ENCODE measurements at places on chromosomes 5 and 9.
A peak's percentile ranks its signal among the peaks of the same experiment; 100 is the strongest.

DNA sequence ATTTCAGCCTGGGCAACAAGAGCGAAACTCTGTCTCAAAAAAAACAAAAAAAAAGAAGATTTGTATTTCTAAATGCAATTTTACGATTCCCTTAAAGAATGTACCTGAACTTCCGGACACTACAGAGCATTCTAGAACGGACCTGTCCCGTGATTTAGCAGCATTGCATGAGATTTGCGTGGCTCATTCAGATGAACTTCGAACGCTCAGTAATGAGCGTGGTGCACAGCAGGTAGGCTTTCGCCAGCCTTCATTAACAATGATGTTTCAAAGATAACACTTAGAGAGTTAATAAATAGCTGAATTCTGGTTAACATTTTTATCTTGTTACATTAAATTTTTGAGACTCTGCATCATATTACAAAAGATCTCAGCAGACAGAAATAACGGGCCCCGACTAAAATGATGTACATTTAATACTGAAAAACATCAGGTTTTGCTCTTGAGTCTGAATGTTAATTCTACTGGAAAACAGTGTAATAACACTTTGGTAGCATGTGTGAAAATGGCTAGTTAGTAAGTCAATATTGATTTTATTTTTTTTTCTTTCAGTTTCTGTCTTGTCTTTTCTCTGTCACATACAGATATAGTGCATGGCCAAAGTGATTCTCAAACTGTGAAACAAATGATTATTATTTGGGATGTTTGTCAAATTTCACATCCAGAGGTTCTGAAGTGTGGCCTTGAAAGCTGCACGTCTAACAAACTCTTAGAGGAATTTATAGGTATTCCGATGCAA, 23.3 kb downstream of the CCNH start:
- no peak for DNase-seq

DNA sequence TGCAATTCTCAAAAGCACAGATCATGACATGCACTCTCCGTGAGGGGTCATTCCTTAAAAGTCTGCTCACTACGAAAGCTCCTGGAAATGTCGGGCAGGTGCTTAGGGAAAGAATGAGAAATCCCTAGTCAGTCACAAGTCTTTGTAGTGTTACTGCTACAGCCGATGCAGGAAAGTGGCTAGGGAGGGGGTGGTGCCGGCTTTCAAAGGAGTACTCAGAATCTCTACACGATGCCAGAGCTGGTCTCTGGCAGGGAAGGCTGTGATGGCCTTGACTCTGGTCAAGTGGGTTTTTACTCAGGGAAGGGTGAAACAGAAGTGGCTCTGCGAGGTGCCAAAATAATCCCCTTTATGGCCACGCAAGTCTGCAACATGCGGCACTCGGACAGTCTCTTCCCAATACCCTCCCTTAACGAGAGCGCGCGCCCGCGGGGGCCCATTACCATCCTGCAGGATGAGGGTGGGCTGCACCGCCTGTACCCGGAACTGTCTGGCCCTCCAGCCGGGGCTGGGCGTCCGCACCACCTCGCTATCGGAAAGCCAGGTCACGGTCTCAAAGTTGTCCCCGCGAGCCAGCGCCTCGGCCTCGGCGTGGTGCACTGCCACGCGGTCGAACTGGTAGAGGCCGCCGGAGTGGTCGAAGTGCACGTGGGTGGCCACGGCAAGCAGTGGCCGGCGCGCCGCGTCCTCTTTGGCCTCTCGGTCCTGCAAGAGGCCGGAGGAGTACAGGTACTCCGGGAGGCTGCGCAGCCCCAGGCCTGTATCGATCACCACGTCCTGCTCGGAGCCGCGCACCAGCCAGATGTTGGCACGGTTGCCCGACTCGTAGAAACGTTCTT, 956 bp downstream of the MBLAC2 start:
- no peak for DNase-seq

DNA sequence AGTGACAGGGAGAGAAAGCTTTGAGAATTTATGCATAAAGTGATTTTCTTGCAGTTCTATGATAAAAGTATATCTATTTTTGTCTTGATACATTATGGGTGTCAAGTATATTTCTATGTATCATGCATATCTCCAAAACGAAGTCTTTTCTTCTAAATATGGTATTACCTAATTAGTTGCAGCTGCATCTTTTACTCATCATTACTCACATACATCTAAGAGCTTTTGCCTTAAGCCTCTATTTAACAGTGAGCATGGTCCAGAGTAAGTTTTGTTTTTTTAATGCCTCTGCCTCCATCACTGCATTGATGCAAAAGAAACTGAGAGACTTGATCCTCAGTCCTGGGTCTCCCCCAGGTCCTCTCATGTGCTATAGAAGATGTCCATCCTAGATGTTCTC, 40.0 kb upstream of the SMC5 start:
- DNase-seq = no peak

DNA sequence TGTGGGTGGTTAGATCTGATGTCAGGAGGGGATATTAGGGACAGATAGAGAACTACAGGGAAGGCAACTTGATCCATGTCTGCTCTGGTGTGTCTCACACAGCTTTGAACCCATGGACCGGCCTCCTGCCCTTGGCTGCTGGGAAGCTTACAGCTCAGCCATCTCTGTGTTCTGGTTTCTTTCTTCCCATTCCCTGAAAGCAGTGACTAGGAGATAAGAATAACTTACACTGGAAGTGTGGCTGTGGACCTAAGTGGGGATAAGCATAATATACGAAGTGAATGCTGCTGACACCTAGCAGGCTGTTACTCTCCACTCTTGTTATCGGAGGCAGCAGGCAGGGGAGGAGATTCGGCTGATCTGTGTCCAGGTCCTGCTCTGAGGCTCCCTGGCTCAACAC, 282.3 kb upstream of the TUT7 start:
- no peak for DNase-seq

DNA sequence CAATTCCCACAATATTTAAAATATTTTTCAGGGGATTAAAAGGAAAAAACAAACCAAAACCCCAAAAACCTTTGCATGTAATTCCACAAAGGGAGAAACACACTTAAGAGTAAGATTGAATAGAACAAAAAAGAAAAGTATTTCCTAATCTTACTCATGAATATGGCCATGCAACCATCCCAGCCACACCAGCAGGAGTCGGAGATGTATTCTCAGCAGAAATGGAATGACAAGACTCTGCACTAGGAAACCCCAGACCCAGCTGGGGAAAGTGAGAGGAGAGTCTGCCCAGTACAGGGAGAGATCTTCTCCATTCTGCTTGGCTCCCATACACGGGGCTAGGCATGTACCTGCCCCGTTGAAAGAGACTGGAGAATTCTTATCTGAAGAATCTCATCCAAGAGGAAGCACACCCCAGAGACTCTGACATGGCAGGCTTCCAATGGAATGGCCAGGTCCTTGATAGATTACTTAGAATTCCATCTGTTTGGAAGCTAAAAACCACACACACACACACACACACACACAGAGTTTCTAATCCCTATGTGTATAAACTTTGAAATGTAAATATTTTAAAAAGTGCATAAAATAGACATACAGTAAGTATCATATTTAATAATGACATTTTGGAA, 118.8 kb downstream of the GADD45G start:
- DNase-seq = no peak

GRCh38 chr9:13033959-13034693, 245.4 kb downstream of the MPDZ start:
- DNase-seq = peak; percentile 47

DNA sequence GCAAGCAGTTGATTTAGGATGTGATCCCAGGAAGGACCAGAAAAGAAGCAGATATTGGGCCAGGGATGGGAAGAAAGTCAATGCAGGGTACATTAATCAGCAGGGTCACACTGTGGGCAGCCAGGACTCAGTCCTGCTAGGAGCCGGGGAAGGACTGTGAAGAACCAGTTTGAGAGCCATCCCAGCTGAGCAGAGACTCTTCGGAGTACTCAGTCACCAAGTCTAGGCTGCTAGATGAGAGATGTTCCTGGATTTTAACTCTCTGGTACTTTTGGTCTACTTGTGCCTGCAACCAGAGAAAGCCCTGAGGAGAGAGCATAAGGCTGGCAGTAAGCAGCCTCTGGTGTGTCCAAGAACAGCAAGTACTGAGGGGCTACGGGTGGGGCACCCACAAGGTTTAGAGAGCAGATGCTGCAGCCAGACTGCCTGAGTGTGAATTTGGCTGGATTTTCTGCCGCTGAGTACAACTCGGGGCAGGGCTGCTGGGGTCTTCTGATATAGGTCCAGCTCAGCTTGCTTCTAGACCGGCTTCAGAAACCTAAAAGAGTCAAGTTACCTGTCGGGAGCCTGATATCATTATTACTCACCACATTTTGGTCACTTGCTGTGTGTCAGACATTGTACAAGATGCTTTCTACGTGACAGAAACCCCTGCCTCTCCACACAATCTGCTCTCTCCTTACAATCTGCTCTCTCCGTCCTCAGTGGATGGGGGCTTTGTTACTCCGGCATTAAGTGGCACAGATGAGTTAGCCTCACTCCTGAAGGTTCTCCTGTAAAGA, 250.2 kb upstream of the GAS1 start:
- no peak for DNase-seq

GRCh38 chr5:131163276-131164119, 1.6 kb downstream of the HINT1 start:
- DNase-seq = no peak

DNA sequence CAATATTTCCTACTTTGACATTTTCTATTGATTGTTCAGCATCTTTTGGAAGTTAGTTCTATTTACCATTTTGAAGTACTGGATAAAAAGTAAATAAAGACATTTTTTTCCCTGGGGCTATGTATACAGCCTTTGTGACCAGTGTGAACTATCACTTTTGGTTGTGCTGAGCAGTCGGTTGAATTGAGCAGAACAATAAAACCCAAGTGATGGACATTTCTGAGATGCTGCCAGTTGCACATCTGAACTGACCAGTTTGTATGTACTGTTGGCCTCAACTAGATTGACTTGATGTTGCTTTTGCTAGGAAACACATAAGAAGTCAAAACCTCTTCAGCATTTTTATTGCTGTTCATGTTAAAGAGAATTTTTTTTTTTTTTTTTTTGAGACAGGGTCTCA, 260.2 kb upstream of the EFNA5 start:
- no peak for DNase-seq

GRCh38 chr5:53422539-53422938, 57.9 kb upstream of the FST start:
- no peak for DNase-seq

DNA sequence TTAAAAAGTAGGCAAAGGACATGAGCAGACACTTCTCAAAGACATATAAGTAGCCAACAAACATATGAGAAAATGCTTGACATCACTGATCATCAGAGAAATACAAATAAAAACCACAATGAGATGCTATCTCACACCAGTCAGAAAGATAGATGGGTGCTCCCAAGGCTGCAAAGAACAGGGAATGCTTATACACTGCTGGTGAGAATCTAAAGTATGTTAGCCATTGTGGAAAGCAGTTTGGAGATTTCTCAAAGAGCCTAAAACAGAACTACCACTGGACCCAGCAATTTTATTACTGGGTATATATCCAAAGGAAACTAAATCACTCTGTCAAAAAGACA, 154.2 kb downstream of the NDUFS4 start:
- no peak for DNase-seq

GRCh38 chr5:79269733-79270166, 33.8 kb downstream of the JMY start:
- DNase-seq = no peak

DNA sequence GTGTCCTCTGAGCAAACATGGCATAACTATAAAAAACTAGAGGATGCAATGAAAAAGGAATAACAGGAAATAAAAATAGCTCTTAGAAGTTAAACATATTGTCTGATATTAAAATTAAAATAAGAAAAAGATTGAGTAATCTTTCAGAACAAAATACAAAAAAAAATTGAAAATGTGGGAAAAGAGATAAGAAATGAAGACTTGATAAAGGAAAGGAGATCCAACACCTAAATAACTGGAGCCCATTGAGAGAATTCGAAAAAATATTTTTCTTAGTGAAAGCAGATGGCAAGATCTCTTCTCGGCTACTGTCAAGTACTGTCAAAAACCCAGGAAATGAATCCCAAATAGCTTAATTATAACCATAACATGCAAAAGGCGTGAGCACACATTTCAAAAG, 24.9 kb downstream of the LIFR start:
- DNase-seq = no peak

- no peak for DNase-seq
Observed at GRCh38 chr5:167792514-167792913, 498.9 kb upstream of the WWC1 start.

DNA sequence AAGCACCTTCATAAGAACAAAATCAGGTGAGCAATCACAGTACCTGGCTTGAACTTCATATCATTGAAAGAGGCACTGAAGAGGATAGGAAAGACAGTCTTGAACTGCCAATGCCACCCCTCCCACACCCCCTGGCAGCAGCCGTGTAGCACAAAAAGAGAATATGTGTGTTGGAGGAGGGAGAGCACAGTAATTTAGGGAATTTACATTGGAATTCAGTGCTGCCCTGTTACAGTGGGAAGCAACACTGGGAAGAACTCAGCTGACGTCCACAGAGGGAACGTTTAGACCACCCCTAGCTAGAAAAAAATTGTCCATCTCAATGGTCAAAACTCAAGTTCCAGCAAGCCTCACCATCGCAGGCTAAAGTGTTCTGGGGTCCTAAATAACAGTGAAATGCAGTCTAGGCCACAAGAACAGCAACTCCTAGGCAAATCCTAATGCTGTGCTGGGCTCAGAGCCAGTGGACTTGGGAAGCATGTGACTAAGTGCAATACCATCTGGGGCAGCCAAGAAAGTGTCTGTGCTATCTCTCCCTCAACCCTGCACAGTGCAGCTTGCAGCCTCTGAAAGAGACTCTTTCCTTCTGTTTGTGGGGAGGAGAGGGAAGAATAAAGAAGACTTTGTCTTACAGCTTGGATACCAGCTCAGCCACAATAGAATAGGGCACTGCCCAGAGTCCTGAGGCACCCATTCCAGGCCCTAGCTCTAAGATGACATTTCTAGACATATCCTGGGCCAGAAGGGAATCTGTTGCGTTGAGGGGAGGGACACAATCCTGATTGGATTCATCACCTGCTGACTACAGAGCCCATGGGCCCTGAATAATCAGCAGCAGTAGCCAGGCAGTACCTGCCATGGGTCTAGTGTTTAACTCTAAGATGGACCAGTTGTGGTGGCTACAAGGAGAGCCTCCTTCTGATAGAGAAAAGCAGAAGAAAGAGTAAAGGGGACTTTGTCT, 62.1 kb upstream of the VLDLR start:
- no peak for DNase-seq

- DNase-seq = no peak
Observed at GRCh38 chr5:175363300-175363699, 80.7 kb downstream of the DRD1 start.

DNA sequence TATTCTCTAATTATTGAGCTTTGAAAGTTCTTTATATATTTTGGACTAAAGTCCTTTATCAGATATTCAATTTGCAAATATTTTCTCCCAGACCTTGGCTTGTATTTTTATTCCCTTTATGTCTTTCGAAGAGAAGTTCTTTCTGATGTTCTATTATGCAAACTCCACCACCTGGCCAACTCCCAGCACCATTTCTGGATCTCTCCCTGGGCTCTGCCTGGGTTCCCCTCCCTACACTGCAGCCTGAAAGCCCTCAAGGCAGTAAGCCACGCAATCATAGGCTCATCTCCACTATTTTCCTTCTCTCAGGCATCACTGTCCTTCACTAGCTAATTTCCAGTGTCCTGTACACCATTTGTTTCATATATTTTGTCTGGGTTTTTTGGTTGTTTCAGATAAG, 76.1 kb downstream of the GRAMD2B start:
- no peak for DNase-seq

Measured in DMS79 (cell line).